Skin of body (tissue), 3 donors: ENCODE measurements at places on chromosomes 3 and 15.

- no peak for DNase-seq
Observed at GRCh38 chr3:135452881-135453280, 512.6 kb upstream of the PPP2R3A start.

GRCh38 chr15:83166218-83166617, 41.4 kb downstream of the HDGFL3 start:
- no peak for DNase-seq

GRCh38 chr3:62436785-62437184, 63.4 kb upstream of the FEZF2 start:
- peak; percentile 71 for DNase-seq

- no peak for DNase-seq
Observed at GRCh38 chr15:69920221-69920620, 177.5 kb downstream of the TLE3 start.

GRCh38 chr3:10581251-10581650, 75.9 kb upstream of the ATP2B2 start:
- no peak for DNase-seq

GRCh38 chr3:185210621-185211142, 43.2 kb downstream of the EHHADH start:
- DNase-seq: no peak

DNA sequence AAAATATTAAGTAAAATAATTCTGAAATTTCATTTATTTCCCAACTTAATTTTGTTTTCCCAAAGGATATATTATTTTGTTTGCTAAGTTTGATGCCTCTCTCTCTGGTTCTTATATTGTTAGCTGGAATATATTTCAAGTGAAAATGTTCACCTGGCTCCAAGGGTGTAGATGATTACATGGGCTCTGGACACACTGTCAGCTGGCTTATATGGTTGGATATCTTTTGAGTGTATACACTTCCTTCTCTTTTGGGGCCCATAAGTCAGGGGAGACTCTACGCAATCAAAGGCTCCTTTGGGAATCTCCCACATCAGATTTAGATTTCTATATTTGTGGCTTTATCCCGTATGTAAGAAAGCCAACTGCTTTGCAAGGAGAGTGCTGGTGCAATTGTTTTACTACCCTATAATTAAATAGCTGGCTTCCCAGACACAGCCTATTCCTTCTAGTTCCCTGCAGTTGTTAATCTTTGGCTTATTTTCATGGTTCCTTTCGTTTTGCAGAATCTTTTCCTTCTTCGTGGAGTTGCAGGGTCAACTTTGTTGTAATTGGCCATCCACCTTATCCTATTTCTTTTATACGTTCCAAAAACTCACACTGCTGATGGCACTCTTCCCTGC, 225.7 kb downstream of the DPH6 start:
- DNase-seq: no peak

DNA sequence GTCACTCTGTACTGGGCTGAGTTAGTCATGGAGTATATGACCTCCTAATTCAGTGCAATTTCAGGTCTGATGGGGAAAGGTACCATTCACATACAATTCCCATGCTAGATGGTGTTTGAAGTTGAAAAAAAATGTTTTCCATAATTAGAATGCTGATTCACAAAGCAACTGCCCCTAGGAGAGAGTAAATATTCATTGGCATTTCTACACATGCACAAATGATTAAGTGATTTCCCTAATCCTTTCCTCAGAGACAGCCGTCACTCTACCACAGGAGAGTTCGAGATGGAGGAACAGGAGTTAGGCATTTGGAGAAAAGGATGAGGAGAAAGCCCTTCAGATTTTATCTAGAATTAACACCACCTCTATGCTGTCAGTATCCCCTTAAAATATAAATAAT, 32.5 kb downstream of the GADL1 start:
- no peak for DNase-seq

DNA sequence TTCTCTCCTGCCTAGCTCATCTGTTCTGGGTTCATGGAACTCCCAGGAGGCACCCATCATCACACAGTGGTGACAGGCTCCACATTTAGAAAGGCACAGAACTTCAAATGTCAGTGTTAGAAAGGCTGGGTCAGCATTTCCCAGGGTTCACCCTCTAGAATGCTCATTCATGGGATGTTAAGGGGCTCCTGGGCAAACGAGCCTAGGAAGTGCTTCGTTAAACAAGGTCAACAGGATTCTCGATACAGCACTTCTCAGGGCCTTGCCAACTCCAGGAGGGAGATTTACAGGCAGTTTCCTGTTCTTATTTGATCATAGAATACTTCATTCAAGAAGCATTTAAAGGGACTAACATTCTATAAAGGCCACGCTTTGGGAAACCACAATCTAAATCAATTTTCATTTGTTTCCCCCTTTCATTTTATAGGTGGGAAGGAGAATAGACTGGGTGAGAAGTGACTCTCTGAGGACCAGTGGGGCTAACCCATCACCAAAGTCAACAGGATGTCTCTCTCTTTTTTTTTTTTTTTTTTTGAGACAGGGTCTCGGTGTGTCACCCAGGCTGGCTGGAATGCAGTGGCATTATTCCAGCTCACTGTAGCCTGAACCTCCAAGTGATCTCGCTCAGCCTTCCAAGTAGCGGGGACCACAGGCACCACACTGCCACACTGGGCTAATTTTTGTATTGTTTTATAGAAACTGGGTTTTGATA, 14.3 kb downstream of the IGDCC4 start:
- DNase-seq: no peak

GRCh38 chr15:83644439-83644838, 9.5 kb upstream of the ADAMTSL3 start:
- no peak for DNase-seq

DNA sequence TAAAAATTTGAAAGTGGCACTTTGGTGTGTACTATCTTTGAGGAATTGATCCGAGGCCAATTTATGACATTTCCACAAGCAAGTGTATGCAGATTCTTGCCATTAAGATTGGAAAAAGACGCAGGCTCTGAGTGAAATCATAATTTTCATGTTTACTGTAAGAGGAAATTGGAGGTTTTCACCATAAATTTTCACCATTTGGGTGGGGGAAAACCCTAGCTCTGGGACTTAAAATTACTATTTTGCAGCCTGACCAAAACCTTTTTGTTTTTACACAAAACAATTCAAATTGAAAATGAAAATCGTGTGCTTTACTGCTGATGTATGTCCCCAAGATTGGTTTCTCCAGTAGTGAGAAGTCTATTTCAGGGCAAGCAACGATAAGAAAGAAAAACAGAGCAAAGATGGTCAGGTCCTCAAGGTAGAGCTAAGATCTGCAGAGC, 282.6 kb downstream of the FOXP1 start:
- DNase-seq: no peak

GRCh38 chr3:14377838-14378169, 24.6 kb upstream of the SLC6A6 start:
- DNase-seq: no peak

- DNase-seq: no peak
Observed at GRCh38 chr15:78065284-78065872, 12.1 kb downstream of the TBC1D2B start.

DNA sequence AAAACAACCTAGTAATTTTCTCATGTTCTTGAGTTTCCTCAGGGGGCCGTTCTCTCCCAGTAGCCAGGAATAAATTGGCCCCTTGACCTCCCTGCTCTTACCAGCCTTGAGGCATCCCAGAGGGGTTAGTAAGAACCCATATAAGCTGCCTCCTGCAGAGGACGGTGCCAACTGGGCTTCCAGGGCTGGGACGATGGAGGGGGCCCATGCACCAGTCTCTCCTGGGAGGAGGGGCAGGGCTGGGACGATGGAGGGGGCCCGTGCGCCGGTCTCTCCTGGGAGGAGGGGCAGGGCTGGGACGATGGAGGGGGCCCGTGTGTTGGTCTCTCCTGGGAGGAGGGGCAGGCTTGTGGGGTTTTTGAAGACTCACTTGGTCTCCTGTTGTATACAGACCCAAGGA, 22.0 kb downstream of the LINGO1 start:
- DNase-seq: no peak

DNA sequence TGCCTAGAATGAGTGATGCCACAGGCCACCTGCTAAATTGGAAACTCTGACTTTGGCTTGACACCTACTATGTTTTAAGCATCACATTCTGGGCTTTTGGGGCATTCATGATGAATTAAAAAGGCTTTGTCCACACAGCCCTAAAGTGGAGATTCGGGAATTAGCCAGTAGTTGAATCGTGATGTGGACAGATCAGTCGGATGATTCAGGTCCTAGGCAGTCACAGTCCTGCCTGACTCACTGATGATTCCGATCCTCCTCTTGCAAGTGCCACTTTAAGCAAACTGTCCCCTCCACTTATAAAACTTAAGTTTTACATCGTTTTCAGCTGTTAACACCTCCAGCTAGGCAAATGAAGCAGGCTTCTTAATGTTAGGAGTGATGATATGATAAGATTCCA, 75.3 kb downstream of the SYNPR start:
- no peak for DNase-seq

- DNase-seq: no peak
Observed at GRCh38 chr3:167691366-167691765, 37.6 kb upstream of the WDR49 start.

- no peak for DNase-seq
Observed at GRCh38 chr3:194720048-194720447, 34.4 kb downstream of the FAM43A start.

- no peak for DNase-seq
Observed at GRCh38 chr3:53726643-53727042, 119.6 kb downstream of the CHDH start.
